Stimulated activated CD8-positive, alpha-beta memory T cell treated with anti-CD3 and anti-CD28 coated beads, Interleukin-2, amount 100 ng/mL, for 1 hour (primary cell): ENCODE measurements at places on chromosomes 6 and 20.

DNA sequence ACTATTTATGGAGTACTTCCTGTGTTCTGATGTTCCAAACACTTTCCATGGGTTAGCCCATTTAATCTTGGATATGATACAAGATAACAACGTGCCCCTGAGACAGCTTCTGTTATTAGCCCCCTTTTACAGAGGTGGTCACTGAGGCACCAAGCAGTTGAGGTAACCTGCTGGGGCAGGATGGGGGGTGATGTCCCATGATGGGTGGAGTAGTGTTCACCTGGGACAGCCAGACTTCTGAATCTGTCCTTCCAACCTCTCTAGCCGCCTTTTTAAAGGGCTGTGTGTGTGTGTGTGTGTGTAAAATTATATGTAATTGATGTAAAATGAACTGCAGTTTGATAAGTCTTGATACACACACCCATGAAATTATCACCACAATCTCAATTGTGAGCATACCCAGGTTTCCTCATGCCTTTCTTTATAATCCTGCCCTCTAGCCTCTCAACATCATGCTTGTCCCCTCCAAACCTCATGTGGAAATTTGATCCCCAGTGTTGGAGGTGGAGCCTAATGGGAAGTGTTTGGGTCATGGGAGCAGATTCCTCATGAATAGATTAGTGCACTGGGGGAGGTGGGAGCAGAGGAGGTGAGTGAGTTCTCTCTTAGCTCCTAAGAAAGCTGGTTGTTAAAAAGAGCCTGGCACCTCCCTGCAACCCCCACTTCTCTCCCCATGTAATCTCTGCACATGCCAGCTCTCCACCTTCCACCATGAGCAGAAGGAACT lies 39.2 kb downstream of the PLAGL2 start:
- no peak for DNase-seq

DNA sequence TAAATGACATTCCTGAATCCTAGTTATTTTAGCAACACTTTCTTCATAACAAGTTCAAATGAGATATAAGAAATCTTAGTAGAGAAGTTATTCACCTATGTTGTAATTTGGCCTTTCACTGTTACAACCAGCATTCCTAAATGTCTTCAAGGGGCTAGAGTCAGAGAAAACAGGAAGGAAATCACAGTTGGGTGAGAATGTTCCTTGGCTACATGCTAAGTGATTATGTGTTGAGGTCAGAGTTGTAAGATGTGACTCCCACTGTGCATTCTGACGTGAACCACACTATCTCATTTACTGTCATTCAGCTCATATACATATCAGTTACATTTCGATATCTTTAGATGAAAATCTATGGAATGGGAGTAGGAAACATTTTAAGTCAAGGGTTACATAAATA lies 51.0 kb upstream of the MLIP start:
- DNase-seq: no peak

- DNase-seq: no peak
These were observed 6.7 kb downstream of the SDC4 start for GRCh38 chr20:45341579-45341938.

GRCh38 chr20:41052742-41053419 lies 24.3 kb downstream of the TOP1 start:
- no peak for DNase-seq

- DNase-seq: no peak
These were observed 65.0 kb upstream of the SLC2A12 start for GRCh38 chr6:134117409-134117808.

- no peak for DNase-seq
These were observed 28.1 kb downstream of the NFYA start for GRCh38 chr6:41100871-41101287.

DNA sequence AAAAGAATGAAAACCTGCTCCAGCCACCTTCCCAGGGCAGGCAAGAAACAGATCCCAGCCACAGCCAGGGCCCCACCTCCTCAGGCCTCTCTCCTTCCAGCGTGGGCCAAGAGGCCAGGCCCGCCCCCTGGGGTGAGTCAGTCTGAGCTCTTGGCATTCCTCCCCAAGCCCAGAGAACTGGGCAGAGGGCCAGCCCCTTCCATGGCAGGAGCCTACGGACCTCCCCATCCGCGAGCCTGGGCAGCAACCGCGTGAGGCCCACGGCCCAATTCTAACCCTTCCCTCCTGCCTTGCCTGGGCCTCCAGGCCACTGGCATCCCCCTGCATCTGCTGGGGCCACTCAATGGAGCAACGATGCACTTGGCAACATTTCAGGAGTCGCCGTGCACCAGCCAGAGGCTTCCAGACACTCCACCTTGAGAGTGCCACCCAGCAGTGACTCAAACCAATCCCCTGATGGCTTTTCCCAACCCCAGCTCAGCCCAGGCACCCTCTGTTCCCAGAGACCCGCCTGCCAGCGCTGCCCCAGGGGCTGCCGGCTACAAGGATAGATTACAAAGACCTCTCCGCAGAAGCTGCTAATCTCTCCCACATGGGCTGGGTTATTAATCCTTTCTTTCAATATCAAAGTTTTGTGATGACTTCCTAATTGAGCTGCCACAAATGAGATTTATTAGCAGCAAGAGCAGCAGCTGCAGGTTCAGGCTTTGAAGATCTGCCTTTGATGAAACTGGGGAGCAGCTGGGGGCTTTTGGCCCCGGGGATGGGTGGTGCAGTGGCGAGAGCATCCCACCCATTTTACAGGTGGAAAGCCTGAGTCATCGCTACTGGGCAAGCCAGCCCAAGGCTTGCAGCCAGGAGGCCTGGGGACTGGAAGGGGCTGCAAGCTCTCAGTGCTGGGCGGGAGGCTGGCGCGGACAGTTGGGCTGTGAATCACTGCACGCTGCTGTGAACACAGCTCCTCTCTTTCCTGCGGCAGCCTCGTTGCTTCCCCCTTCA lies 85.7 kb downstream of the NFATC2 start:
- DNase-seq: no peak

GRCh38 chr6:1616701-1617463 lies 7.2 kb downstream of the FOXC1 start:
- DNase-seq: no peak

- no peak for DNase-seq
These were observed 2.4 kb upstream of the MCM3 start for GRCh38 chr6:52286798-52287432.

GRCh38 chr6:154343473-154344308 lies 12.9 kb downstream of the IPCEF1 start:
- DNase-seq: no peak

GRCh38 chr6:14038467-14039437 lies 78.8 kb upstream of the CD83 start:
- no peak for DNase-seq

GRCh38 chr20:62643521-62644043 lies 1.3 kb downstream of the SLCO4A1 start:
- DNase-seq: no peak

DNA sequence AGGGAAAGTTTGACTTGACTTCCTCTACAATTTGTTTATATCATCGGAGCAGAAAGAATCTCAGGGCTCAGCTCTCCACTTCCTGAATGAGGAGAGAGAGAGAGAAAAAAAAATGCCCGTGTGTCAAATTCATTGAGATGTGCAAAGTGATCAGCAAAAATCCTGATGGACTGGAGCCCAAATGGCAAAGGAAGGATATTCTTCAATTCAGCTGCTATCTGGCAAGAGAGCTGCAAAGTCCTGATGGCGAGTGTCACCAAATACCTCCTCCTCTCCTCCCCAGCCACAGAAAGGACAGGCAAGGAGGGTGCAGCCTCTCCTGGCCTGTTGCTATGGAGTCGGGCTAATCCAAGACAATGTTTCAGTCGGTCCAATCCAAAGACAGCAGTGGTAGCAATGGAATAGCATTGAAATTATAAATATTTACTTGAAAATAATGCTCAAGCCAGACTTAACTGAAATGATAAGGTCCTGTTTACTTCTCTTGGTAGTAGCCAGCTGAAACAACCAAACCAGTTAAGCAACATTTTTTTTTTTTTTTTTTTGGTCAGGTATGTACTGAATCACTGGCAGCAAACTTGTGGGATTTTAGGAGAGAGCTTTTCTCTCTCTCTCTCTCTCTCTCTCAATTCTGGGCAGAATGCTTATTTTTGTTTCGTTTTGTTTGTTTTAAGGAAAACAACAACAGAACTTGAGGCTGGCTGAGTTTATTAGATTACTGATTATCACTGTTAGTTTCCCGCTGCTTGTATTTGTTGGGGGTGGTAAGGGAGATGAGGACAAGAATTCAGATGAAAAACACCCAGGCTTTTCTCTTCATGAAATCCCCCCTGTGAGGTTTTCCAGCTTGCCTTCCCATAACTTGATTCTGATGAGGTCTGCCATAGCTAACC lies 204.2 kb downstream of the BCAS1 start:
- no peak for DNase-seq

GRCh38 chr6:136791296-136792094 lies 782 bp downstream of the MAP3K5 start:
- no peak for DNase-seq

DNA sequence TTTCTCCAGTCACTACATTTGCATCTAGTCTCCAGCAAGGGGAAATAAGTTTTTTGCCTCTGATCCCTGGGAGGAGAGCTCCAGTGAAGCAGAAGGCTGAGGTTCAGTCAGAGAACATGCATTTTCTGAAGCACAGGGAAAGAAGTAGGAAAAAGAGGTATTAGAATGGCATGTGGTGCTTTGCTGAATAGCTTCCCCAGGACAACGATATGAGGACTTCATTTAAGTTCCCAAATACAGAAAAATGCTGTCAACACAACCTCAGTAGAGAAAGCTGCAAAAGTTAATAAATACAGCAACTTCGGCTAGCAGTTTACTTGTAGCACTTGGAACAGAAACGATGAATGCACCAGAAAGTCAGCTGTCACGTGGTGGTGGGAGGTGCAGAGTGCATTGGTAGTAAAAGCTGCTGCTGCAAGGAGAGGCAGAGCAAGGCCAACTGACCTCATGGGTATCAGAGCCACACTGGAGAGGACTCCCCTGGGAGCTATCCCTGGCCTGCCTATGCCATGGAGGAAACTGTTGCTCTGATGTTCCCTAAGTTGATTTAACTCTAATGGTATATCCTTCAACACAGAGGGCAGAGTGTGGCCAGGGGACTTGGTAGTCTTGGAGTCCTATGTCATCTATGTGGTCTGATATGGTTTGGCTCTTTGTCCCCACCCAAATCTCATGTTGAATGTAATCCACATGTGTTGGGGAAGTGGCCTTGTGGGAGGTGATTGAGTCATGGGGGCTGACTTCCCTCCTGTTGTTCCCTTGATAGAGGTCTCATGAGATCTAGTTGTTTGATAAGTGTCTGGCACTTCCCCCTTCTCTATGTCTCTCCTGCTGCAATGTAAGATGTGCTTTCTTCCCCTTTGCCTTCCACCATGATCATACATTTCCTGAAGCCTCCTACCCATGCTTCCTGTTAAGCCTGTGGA lies 85.9 kb downstream of the ADTRP start:
- DNase-seq: no peak

DNA sequence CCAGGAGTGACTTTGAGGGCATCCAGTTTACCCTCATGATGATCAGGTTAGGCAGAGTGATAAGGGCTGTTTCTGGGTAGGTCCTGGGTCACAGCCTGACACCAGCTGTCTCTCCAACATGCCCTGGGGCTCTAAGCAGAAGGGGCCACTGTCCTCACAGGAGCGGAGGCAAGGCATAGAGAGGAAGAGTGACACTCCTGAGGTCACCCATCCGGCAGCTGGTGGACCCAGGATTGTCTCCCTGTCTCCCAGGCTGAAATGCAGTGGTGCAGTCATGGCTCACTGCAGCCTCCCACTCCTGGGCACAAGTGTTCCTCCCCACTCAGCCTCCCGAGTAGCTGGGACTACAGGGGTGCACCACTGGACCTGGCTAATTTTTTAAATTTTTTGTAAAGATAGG lies 12.0 kb downstream of the DLGAP4 start:
- DNase-seq: no peak

- no peak for DNase-seq
These were observed 1.6 kb downstream of the SMPDL3A start for GRCh38 chr6:122790423-122791309.

DNA sequence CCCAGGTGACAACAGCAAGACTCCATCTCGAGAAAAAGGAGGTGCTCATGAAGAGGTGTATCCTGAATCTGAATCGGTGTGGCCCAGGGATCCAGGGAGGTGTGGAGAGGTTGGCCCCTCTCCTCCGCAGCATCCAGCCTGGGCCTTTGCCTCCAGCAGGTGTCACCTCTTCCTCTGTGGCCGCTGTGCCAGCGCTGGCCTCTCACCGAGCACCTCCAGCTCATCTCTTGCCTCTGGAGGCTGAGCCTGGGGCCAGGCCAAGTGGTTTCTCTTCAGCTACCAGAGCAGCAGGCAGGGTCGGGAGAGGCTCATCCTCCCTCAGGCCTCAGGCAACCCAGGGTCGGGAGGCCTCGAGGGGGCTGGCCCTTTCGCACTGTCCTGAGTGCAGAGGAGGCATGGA lies 1.2 kb upstream of the COL20A1 start:
- DNase-seq: no peak

- no peak for DNase-seq
These were observed 200.9 kb downstream of the GJA10 start for GRCh38 chr6:90095145-90095544.

GRCh38 chr6:41066867-41067304 lies 5.3 kb downstream of the OARD1 start:
- peak; percentile 14 for DNase-seq

GRCh38 chr6:5029609-5030008 lies 25.8 kb upstream of the RPP40 start:
- no peak for DNase-seq

- no peak for DNase-seq
These were observed 117.5 kb downstream of the GPX5 start for GRCh38 chr6:28643017-28643740.

DNA sequence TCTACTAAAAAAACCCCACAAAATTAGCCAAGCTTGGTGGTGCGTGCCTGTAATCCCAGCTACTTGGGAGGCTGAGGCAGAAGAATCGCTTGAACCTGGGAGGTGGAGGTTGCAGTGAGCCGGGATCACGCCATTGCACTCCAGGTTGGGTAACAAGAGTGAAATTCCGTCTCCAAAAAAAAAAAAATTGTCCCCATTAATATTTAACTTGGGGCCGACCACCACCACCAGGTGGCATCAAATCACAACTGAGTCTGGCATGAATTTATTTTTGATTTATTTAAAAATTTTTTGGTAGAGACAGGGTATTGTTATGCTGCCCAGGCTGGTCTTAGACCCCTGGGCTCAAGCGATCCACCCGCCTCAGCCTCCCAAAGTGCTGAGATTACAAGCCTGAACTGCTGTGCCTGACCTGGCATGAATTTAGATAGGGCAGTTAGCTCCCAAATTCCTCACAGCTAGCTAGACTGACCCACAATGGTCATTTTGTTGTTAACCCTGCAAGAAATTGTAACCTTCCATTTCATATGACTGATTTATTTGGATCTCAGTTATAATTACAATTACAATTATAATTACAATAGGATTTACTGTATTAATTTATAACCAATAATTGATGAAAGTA lies 17.1 kb upstream of the BEND3 start:
- DNase-seq: no peak

DNA sequence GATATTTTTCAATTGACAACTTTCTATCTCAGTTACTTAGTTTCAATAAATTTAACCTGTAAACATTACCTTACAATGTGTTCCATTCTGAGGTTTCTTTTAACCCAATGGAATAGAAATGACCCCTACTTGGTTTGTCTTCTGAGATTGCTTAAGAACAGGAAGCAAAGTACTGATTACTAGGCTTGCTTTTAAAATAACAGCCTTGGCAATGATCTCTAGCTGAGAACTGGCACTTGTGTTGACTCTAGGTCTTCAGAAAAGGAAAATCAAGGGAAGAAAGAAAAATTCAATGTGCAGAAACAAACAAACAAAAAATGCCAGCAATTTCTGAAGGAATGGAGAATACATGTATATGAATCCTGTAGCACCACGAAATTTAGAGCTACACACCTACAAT lies 66.1 kb downstream of the SYNE1 start:
- DNase-seq: no peak
